Stomach (tissue), 19 donors: ENCODE measurements at places on chromosomes 1 and 21.

GRCh38 chr21:39321424-39321823, 8.0 kb upstream of the BRWD1 start:
- no peaks in the 10 kb centered on the region for H3K27me3 ChIP-seq
- H3K36me3 ChIP-seq = no peaks in the 10 kb centered on the region
- no peak overlapping the region for H3K4me3 ChIP-seq
- no peak for DNase-seq
- H3K4me1 ChIP-seq = peaks cover 16% of the 10 kb centered on the region

DNA sequence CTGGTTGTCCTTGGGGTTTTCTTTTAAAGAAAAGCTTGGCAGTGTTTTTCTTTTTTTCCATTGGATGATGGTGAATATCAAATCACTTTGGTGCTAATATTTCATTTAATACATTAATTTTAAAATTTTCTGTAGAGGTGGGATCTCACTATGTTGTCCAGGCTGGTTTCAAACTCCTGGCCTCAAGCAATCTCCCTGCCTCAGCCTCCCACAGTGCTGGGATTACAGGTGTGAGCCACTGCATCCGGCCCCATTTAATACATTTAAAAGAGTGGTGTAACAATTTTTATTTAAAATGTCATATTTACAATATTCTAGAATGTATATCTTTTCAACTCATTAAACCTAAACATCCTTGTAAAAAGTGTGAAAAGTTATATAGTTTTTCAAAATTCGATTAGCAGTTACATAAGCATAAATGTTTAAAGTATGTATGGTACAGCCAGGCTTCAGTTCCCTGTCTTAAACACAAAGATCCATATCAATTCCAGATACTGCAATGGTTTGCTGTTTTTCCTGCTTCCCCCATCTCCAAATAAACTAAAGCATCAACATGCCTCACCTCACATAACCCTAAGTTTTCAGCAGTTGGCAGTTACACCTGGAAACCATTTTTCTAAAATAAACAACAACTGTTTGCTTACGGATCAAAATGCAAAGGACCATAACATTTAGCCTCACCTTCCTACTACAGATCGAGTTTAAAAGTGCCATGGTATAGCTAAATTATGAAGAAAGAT, 8.9 kb upstream of the LGALS8 start:
- H3K36me3 ChIP-seq = no peaks in the 10 kb centered on the region
- H3K27me3 ChIP-seq = no peaks in the 10 kb centered on the region
- peaks cover 19% of the 10 kb centered on the region for H3K4me1 ChIP-seq
- peak; percentile 15 for DNase-seq
- no peak overlapping the region for H3K4me3 ChIP-seq

DNA sequence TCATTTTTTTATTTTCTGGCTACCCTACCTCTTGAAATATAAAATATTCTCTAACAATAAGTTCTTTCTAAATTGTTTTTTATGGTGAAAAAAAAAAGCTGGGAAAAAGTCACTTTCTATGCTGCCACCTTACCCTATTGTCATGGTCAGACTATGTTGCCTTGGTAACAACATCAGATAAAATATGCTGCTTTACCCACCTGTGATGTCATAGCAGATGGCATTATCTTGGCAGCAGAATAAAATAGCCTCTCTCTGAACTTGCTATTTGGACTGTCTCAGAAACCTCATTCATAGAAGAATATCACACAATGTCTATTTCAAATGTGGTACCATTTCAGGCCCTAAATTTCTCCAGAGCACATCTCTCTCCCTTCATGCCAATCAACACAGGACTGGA, 69.6 kb upstream of the SGIP1 start:
- H3K4me3 ChIP-seq = no peak overlapping the region
- H3K36me3 ChIP-seq = no peaks in the 10 kb centered on the region
- H3K27ac ChIP-seq = no peak overlapping the region

GRCh38 chr1:51487628-51488027, 31.4 kb downstream of the EPS15 start:
- no peak for DNase-seq
- H3K27ac ChIP-seq = no peak overlapping the region
- H3K36me3 ChIP-seq = no peaks in the 10 kb centered on the region
- H3K4me3 ChIP-seq = no peak overlapping the region

GRCh38 chr1:201213926-201214325, 23.3 kb downstream of the IGFN1 start:
- peaks cover 11% of the 10 kb centered on the region for H3K27me3 ChIP-seq
- H3K4me1 ChIP-seq = no peaks in the 10 kb centered on the region
- no peak overlapping the region for H3K4me3 ChIP-seq
- no peak for DNase-seq
- no peaks in the 10 kb centered on the region for H3K36me3 ChIP-seq
- no peak overlapping the region for H3K27ac ChIP-seq

DNA sequence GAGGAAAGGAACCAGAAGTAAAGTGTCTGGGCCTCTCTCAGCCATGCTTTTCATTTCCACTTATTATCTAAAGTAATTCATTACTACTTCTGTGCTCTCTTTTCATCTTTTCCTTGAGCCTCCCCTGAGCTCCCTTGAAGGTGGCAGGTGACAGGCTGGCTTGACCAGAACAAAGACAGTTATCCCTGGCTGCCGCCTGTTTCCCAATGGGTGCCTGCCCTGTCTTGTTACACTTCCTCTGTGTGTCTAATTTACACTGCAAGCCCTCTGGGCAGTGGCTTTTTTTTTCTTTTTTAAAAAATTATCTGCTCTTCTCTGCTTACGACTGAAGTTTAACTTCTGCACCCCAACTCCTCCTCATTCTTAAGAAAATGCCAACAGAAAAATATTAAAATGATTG, 113.4 kb downstream of the NGF start:
- no peak overlapping the region for H3K4me3 ChIP-seq
- H3K36me3 ChIP-seq = no peaks in the 10 kb centered on the region
- no peak overlapping the region for H3K27ac ChIP-seq
- no peaks in the 10 kb centered on the region for H3K27me3 ChIP-seq
- H3K4me1 ChIP-seq = peaks cover 5% of the 10 kb centered on the region
- DNase-seq = no peak

GRCh38 chr1:230749635-230750034, 2.4 kb downstream of the CAPN9 start:
- no peaks in the 10 kb centered on the region for H3K27me3 ChIP-seq
- H3K4me1 ChIP-seq = peaks cover 59% of the 10 kb centered on the region
- DNase-seq = no peak
- H3K36me3 ChIP-seq = no peaks in the 10 kb centered on the region
- H3K27ac ChIP-seq = peak overlapping the region; percentile 91
- H3K4me3 ChIP-seq = no peak overlapping the region

- no peak overlapping the region for H3K27ac ChIP-seq
- H3K4me3 ChIP-seq = no peak overlapping the region
- DNase-seq = no peak
- no peaks in the 10 kb centered on the region for H3K36me3 ChIP-seq
Measured at GRCh38 chr1:11486231-11487009, 7.5 kb downstream of the DISP3 start.
